Cardiac septum (tissue), 1 donor: ENCODE measurements at places on chromosomes 2 and 18. TPM values are rescaled to one million over a fixed set of nuclear protein-coding genes. Genes with fewer than 3 reads are reported as not detected.

ALKAL2 gene
- 2.7 TPM for total RNA-seq

STAT4 gene
- total RNA-seq: 37.8 TPM

MTCL1 gene
- 16.3 TPM for total RNA-seq

ZFAND2B gene
- 23.9 TPM for total RNA-seq

ANKRD30B gene
- total RNA-seq: not detected

ANKRD12 gene
- total RNA-seq: 66.6 TPM

ST8SIA5 gene
- 23.3 TPM for total RNA-seq

NEUROD1 gene
- not detected for total RNA-seq

CNTNAP5 gene
- total RNA-seq: not detected

PPIL3 gene
- 19.4 TPM for total RNA-seq

AQP12A gene
- not detected for total RNA-seq

OTOS gene
- total RNA-seq: not detected

CFC1 gene
- total RNA-seq: not detected

KATNAL2 gene
- total RNA-seq: 5.7 TPM

BCL11A gene
- 16.9 TPM for total RNA-seq
